ENCODE measurements at places on chromosomes 12 and 14. TPM values are rescaled to one million over a fixed set of nuclear protein-coding genes. Genes with fewer than 3 reads are reported as not detected.

Gene FGD6
- 3.9 TPM for total RNA-seq

Gene MYO1H
- total RNA-seq, result not detected

DNA sequence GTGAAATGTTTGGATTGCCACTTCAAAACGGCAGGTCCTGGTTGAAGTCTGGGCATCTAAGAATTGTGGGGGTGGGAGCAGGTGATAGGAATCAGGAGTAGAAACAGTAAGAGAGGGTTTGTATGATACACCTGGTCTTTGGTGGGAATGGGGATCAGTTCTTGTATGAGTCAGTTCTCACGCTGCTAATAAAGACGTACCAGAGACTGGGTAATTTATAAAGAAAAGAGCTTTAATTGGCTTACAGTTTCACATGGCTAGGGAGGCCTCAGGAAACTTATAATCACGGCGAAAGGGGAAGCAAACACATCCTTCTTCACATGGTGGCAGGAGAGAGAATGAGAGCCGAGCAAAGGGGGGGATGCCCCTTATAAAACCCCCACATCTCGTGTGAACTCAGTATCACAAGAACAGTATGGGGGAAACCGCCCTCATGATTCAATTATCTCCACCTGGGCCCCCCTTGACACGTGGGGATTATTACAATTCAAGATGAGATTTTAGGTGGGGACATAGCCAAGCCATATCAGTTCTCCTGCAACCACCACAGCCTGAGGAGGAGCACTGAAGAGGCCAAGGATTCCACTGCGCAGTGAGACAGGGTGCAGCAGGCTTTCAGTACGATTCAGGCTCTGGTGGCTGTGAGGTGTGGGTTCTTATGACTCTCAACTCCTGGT, 52.1 kb downstream of the DRAM1 start:
- no peak for DNase-seq

GRCh38 chr14:32366986-32367385, 37.9 kb downstream of the AKAP6 start:
- DNase-seq, result no peak

GRCh38 chr12:116249938-116250337, 27.6 kb downstream of the MED13L start:
- no peak for DNase-seq

DNA sequence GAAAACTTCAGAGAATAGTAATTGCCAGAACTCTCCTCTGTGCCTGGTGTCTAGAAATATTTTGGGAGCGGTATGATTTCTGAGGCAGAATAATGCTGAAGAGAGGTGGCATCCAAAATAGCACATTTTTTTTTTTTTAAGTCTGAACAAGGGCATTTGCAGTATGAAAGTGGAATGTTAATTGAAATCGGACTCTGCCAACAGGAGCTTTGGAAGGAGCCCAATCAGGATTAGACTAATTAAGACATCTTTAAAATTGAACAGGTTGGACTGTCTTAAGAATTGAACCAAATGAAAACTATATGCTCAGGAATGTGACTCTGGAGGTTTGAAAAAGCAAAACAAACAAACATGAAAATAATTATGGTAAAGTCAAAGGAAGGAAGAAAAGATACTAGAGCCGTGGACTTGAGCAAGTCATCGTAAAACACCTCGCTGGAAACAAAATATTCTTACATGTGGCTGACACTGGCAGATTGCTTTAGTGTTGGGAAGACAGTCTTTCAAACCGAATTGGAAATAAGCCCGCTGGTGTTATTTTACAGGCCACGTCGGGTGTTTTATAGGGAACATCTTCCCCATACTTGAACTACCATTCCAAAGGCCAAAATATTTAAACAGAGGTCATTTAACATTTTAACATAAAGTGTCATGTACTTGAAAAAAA, 436.3 kb downstream of the VRK1 start:
- peak; percentile 41 for DNase-seq
